ENCODE measurements at places on chromosomes 13 and 19. TPM values are rescaled to one million over a fixed set of nuclear protein-coding genes. Genes with fewer than 3 reads are reported as not detected.

FGF21 gene
- total RNA-seq, result not detected

FAAP24 gene
- total RNA-seq, result 12.0 TPM

KLK8 gene
- total RNA-seq, result not detected

XAB2 gene
- 30.5 TPM for total RNA-seq

SHC2 gene
- 3.3 TPM for total RNA-seq

POLD1 gene
- total RNA-seq, result 8.8 TPM

SYT5 gene
- 0.45 TPM for total RNA-seq

ZNRF4 gene
- total RNA-seq, result not detected

DMKN gene
- 63.0 TPM for total RNA-seq

GAPDHS gene
- total RNA-seq, result not detected

RASL11A gene
- 13.3 TPM for total RNA-seq

DHX34 gene
- 11.6 TPM for total RNA-seq

ZNF208 gene
- total RNA-seq, result 0.09 TPM

PODNL1 gene
- 1.6 TPM for total RNA-seq

DIAPH3 gene
- total RNA-seq, result 40.9 TPM

PRKD2 gene
- 9.7 TPM for total RNA-seq

MTUS2 gene
- total RNA-seq, result 0.36 TPM

All from fibroblast of the aortic adventitia (primary cell).